ENCODE measurements at places on chromosomes 5 and 9.

- no peak for DNase-seq
Measured at GRCh38 chr9:137458194-137459151, 661 bp downstream of the NSMF start.

- no peak for DNase-seq
Measured at GRCh38 chr5:180142824-180143610, 66.0 kb downstream of the RASGEF1C start.

DNA sequence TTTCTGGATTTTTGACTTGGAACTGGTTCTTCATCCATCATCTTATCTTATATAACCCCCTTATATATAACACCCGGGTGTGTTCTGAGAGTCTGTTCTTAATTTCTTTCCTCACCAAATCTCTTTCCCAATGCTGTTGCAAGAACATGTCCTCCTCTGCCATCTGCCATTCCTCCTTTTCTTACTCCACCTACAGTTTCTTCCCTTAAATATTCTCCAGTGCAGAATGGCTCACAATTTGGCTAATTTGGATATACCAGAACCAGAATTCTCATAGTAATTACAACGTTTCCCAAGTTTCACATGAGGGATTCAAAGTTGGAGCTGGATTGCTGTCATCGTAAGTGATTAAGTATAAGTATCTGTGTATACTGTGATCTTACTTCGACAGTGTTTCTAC, 28.0 kb downstream of the SKP2 start:
- DNase-seq: no peak

- no peak for DNase-seq
Measured at GRCh38 chr5:155459889-155460500, 446.4 kb downstream of the KIF4B start.

DNA sequence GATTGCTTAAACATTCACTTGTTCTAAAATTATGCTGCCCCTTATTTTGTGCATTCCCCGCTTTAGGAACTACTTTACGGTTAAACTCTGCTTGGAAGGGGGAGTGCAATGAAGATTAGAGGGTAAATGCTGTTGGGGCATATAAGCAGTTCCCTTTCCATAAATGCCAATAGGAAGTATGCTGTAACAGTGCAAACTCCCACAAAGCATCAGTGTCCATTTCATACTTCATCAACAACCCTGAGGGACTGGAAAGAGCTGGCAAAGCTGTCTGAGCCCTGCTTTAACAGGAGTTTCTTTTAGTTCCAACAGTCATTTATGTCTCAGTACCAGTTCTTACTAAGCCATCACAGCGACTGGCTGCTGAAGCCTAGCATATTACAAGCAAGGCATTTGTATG, 1.8 kb downstream of the ACTL7A start:
- DNase-seq: no peak

DNA sequence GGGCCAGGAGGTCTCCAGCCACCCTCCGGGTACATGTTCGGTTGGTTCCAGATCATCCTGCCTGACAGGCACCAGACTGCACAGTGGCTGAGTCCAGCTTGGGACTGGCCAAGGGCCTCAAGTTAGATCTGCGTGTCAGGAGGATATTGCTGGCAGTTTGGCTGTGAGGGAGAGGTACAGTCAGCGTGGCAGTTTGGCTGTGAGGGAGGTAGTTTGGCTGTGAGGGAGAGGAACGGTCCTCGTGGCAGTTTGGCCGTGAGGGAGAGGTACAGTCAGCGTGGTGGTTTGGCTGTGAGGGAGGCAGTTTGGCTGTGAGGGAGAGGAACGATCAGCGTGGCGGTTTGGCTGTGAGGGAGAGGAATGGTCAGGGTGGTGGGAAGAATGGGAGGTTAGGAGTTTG, 39.0 kb downstream of the CACNA1B start:
- DNase-seq: no peak

- no peak for DNase-seq
Measured at GRCh38 chr5:42719034-42719433, 37.6 kb upstream of the CCDC152 start.

- no peak for DNase-seq
Measured at GRCh38 chr9:38621434-38622287, 1.3 kb upstream of the ANKRD18A start.

- no peak for DNase-seq
Measured at GRCh38 chr9:117777823-117778222, 73.6 kb downstream of the TLR4 start.

DNA sequence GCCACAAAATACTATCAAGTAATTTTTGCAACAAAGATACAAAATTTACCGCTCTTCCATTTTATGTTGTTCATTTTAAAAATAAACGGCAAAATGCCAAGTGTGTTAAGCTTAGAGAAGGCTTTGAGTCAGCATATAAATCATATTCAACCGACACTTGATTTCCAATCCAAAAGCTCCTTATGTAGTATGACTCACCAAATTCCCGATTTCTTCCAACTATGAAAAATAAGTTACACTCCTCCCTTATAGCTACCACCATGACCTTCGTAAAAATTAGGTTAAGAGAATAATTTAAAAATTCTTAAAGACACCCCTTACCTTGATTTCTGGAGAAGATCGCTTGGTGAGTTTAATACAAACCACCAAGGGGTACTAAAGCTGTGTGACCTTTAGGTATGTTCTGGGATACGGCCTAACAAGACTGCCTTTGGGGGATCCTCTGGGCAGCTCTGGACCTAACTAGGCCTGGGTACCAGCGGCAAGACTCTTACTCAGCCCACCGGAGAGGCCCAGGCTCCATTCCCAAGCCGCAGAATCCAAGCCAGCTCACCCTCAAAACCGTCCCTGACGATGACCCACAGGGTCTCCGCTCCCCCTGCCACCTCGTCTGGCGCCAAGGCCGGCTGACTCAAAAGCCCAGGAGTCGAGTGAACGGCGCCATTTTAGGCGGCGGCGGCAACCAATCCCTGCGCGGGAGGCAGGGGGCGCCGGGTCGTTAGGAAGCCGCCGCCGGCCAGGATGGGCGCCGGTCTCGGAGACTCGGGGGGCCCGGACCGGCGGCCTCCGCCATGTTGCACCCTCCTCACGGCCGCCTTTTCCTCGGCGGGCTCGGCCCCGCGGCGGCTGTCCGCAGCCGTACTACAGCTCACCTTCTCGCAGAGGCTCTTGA, 739 bp downstream of the PPP2CA start:
- DNase-seq: peak; percentile 63

DNA sequence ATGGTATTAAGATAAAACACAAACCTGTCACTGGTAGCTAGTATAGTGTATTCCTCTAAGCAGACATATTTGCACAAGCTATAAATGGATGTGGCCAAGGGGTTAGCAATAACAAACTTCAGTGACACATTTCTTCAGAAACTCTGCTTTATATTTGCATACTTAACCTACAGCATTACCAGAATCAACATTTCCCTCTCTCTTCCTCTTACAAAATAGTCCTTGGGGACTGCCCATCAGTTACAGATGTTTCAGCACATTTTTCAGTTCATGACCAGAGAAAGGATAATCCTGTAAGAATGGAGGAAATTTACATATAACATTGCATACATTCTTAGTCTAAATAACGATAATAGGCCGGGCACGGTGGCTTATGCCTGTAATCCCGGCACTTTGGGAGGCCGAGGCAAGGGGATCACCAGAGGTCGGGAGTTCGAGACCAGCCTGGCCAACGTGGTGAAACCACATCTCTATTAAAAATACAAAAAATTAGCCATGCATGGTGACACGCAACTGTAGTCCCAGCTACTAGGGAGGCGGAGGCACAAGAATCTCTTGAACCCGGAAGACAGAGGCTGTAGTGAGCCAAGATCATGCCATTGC, 25.3 kb upstream of the SLC1A1 start:
- DNase-seq: no peak

GRCh38 chr5:883475-884181, 9.0 kb downstream of the BRD9 start:
- no peak for DNase-seq

GRCh38 chr5:117738571-117738970, 1163.9 kb upstream of the SEMA6A start:
- no peak for DNase-seq

GRCh38 chr9:98906273-98907040, 37.2 kb upstream of the COL15A1 start:
- no peak for DNase-seq

DNA sequence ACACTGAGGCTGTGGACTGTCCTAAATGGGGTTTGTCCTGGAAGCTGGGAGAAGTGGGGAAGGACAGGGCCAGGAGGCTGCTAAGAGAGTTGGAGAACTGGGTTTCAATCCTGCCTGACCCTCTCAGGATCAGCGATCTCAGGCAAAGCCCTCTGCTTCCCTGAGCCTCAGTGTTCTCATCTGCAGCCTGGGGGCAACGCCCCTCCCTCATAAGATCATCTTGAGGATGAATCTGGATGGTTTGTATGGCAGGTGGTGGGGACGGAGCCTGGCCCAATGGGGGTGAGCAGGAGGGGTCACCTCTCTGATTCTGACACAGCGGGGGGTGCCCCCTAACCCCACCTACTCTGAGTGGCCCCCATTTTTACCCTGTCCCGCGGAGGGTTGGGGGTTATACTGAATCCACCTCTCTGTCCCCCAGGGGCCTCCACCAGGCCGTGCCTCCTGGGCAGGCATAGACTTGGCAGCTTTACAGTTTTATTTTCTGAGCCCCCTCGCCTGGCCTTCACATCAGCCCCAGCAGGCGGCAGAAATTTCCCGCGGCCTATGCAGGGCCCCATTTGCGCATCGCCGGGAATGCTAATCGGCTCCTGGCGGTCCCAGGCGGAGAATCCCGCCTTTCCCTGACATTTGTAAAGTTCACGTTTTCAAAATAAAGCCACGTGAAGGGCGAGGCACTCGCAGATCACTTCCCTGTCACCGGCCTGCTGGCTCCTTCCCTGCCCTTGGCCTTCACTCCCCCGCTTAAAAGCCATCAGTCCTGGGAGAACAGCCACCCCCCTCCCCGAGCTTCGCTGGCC, 17.8 kb upstream of the LAMC3 start:
- DNase-seq: no peak

Measured in AG08396 (cell line).